ENCODE measurements at places on chromosomes 5 and 9. TPM values are rescaled to one million over a fixed set of nuclear protein-coding genes. Genes with fewer than 3 reads are reported as not detected.

Gene KLF4
- 0.56 TPM for total RNA-seq

Gene NMUR2
- not detected for total RNA-seq

Gene WNT8A
- total RNA-seq = not detected

Gene CDH12
- total RNA-seq = not detected

Gene PCDHGA9
- 0.13 TPM for total RNA-seq

Gene FST
- 3.5 TPM for total RNA-seq

Gene DCTN3
- 69.2 TPM for total RNA-seq

Gene ZNF366
- total RNA-seq = not detected

Gene NCBP1
- 48.1 TPM for total RNA-seq

Gene AMBP
- total RNA-seq = 1.7 TPM

Gene ANKRD18B
- total RNA-seq = not detected

Gene PCDHGA8
- total RNA-seq = not detected

Gene ANKH
- total RNA-seq = 83.1 TPM
